ENCODE measurements at places on chromosomes 6 and 20. TPM values are rescaled to one million over a fixed set of nuclear protein-coding genes. Genes with fewer than 3 reads are reported as not detected.
A peak's percentile ranks its signal among the peaks of the same experiment; 100 is the strongest.

CCN6 gene
- total RNA-seq = not detected

MAFB gene
- not detected for total RNA-seq

DNA sequence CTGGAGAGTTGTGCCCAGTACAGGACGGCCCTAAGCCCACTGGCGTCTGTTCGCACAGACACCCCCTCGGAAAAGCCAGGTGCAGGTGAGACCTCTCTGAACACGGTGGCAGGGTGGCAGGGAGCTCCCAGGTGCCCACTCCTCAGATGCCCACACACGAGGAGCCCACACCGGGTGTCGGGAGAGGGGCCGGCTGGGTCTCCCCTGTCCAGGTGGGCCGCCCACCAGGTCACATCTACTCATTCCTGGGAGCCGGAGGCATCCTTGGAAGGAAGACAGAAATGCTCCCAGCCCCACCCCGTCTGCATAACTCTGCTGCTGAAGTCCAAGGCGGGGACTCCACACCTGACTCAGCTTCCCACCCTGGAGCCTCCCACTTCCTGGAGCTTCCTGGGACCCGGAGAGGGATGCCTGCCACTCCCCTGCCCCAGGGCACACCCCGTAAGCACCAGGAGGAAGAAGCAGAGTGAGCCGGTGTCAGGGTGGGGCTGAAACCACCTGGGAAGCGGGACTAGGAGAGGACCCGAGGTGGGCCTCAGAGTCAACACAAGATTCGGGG, 2.5 kb downstream of the SRMS start:
- no peak for DNase-seq

GRCh38 chr6:166926748-166927147, 29.6 kb downstream of the RNASET2 start:
- no peak for DNase-seq

GRCh38 chr20:38700141-38700540, 24.1 kb upstream of the SLC32A1 start:
- DNase-seq = no peak

DNA sequence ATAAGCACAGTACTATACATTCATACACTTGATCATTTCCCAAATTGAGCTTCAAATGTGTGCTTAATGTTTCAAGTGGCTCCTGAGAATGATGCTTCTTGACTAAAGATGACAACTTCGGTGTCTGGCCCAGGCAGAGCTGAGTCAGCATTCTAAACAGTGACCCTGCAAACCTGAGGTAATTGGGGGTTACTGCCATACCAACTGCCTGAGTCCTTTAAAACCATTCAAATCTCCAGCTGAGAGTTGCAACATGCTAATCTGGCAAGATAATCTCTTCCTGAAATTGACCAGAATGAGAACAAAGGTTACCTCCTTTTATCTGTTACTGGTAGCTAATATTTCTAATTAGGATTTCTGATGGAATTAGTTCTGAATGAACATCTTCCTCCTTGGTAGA, 8.2 kb downstream of the BACH2 start:
- no peak for DNase-seq

GRCh38 chr6:131003488-131004386, 59.3 kb downstream of the EPB41L2 start:
- DNase-seq = peak; percentile 15

GRCh38 chr20:44646023-44646640, 5.4 kb downstream of the ADA start:
- peak; percentile 91 for DNase-seq

DNA sequence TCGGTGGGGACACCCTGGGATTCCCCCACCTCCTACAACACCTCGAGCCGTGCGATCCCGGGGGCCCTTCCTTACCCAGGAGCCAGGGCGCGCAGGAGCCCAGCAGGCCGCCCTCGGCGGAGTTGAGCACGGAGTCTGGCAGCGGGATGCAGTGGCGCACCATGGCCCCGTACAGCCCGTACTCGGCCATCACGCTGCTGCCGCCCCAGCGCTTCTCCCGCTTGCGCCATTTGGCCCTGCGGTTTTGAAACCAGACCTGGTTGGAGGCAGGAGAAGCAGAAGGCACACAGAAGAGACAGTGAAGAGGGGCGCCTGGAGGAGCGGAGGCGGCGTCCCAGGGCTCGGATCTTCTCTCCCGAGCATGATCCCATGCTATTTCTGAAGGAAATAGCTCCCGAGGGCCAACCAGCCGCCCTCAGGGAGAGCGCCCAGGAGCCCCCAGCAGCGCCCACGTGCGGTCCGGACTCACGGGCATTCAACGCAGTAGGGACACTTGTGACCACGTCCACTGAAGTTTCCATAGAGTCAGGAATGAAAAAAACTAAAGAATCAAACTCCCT, 4.3 kb downstream of the VSX1 start:
- peak; percentile 54 for DNase-seq

- DNase-seq = no peak
These were observed 23.9 kb downstream of the CST4 start for GRCh38 chr20:23664954-23665353.

DNA sequence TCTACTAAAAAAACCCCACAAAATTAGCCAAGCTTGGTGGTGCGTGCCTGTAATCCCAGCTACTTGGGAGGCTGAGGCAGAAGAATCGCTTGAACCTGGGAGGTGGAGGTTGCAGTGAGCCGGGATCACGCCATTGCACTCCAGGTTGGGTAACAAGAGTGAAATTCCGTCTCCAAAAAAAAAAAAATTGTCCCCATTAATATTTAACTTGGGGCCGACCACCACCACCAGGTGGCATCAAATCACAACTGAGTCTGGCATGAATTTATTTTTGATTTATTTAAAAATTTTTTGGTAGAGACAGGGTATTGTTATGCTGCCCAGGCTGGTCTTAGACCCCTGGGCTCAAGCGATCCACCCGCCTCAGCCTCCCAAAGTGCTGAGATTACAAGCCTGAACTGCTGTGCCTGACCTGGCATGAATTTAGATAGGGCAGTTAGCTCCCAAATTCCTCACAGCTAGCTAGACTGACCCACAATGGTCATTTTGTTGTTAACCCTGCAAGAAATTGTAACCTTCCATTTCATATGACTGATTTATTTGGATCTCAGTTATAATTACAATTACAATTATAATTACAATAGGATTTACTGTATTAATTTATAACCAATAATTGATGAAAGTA, 17.1 kb upstream of the BEND3 start:
- peak; percentile 59 for DNase-seq

DNA sequence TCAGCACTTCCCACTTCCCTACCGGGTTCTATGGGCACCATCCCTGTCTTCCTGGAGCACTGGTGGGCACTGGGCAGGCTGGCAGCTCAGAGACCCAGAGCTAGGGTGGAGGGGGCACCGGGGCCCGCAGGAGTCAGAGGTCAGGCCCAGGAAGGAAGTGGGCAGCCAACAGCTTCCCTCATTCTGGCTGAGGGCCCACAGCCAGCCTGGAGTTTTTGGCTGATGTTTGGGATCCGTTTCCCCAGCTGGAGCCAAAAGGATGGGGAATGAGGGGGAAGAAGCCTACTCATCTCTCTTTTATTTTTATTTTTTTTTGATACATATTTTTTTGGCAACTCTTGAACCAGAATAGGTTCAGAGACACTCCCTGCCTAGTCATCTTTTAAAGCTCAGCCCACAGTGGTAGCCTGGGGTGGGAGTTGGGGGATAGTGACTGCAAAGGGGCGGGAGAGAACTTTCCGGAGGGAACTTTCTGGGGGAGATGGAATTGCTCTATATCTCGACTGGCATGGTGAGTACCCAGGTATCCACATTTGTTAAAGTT, 54.2 kb upstream of the MLN start:
- no peak for DNase-seq
